HS-27A (cell line): ENCODE measurements at places on chromosomes 12 and 14.
A peak's percentile ranks its signal among the peaks of the same experiment; 100 is the strongest.

- DNase-seq = no peak
Observed at GRCh38 chr12:8603286-8603685, 9.4 kb downstream of the AICDA start.

DNA sequence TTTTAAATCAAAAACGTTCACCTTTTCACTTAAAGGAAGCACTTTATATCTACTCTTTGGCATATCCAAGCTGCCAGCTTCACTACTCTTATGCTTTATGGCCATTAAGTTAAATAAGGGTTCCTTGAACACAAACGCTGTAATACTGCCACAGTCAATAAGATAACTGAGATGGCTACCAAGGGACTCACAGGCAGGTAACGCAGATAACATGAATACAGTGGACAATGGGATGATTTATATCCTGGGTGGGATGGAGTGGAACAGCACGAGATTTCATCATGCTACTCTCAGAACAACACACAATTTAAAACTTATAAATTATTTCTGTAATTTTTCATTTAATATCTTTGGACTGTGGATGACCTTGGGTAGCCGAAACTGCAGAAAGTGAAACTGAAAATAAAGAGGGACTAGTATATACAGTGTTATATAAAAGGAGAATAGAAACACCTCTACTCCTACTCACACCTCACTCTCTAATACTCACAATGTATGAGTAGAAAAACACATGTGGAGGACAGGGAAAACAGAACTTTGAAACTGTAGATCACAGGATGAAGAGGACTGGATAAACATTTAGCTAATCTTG is 367.3 kb downstream of the C12orf50 start:
- no peak for DNase-seq

- DNase-seq = no peak
Observed at GRCh38 chr14:89004166-89004565, 179.7 kb downstream of the TTC8 start.

DNA sequence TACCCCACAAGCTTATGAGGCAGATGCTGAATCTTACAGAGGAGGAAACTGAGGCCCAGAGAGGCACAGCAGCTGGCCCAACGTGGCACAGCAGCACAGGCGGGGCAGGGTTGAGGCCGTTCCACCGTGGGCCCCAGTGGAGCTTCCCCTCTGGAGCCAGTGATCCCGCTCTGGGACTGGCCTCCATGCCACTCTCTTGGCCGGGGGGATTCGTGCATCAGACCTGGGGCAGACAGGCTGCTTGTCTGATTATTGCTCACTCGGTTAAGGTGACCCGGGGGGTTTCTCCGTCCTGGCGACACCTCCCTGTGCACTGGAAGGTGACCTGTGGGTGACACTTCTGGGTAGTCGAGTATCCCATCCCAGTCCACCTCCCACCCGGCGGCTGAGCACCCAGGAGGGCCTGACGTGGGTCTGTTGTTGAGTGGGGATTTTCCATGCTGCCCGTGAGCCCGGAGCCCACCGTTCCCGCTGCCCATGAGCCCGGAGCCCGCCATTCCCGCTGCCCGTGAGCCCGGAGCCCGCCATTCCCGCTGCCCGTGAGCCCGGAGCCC is 27.8 kb downstream of the NOC4L start:
- DNase-seq = no peak

GRCh38 chr12:116537101-116537904 is 21.9 kb upstream of the MAP1LC3B2 start:
- DNase-seq = no peak

DNA sequence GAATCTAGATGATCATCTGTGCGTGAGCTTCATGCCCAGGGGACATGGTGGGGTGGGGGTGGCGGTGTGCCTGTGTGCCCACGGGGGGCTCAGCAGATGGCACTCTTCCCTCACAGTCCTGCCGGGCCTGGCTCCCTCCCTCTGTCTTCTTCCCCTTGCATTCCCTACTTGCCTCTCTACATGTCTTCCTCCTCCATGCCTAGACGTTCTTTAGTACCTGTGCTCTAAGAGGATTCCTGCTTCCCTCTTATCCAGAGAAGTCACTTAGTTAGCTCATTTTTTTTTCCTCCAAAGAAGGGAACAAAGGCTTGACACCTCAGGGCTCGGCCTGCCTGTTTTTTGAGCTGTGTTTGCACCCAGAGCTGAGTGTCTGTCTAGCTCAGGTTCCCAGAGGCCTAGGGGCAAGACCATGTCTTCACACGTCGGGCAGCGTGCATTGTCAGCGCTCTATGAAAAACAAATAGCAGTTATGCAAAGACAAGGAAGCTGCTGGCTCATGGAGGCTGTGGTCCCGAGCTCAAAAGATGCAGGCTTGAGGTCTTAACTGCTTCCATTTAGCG is 48.8 kb downstream of the NINJ2 start:
- DNase-seq = no peak

DNA sequence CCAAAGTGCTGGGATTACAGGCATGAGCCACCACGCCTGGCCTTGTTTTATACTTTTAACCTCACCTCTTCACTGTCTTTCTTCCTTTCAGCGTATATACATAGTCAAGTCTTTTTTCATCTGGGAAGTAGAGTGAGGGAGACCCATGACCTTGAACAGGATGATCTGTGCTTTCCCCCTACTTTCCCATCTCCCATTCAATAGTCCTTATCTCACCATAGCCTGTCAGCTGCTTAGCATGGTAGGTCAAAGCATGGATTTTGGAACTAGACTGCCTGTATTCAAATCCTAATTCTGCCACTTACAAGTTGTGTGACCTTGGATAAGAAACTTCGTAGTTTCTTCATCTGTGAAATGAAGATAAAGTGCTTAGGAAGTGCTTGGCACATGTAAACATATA is 96.4 kb upstream of the MON2 start:
- DNase-seq = no peak

DNA sequence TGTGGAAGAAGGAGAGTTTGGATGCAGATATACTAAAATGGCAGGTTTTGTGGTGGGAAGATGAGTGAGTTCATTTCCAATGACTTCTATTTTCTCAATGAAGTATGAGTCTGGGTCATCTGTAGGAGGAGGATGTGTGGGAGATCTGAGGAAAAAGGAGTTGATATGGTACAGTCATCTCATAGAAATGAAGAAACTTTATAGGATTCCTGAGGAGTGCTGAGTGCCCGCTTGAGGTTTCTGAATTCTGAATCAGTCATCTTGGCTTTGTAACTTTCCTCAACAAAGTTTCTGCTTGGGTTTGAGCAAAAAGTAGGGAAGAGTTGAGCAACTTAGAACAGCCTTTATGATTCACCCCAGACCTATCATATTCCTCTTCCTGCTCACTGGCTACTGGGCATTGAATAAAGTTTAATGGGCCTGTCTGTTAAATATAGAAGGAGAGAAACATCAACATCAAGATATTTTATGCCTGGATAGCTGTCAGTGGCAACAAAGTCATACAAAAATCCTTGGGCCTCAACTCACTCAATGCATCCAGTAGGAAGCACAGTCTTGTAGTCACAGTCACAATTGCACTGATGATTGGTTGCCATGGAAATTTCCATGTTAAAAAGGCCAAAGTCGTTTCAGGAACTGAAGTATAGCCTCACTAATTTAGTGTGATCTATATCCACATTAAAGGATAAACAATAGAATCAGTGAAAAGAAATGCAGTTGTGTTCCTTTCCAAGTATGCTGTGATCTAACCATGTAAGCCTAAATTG is 284.7 kb downstream of the DUSP6 start:
- peak; percentile 55 for DNase-seq

GRCh38 chr14:79608446-79608845 is 602.9 kb downstream of the DIO2 start:
- no peak for DNase-seq

DNA sequence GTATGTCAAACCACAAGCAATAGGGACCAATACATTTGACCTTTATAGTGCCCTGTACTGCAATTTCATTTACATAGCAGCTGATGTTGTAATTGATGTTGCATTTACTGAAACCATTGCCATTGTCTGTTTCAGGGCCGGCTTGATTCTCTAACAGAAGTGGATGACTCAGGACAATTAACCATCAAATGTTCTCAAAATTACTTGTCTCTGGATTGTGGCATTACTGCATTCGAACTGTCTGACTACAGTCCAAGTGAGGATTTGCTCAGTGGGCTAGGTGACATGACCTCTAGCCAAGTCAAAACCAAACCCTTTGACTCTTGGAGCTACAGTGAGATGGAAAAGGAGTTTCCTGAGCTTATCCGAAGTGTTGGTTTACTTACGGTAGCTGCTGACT is 216.0 kb downstream of the AKAP6 start:
- DNase-seq = no peak

DNA sequence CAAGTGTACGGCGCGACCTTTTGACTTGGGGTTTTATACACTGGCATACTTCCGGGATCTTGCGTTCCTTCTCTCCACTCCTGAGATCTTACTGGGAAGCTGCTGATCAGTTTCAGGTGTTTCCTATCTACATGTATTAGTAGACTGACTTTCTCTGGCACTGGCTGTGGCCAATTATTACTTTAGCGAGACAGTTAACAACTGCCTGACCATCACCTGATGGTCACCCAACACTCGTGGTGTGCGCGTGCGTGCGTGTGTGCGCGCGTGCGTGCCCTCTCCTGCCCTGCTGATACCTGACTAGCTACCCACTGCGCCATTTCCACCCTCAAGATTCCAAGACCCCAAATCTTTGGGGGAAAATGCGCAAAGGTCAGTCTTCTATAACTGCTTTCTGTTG is 249.9 kb downstream of the AEBP2 start:
- no peak for DNase-seq

DNA sequence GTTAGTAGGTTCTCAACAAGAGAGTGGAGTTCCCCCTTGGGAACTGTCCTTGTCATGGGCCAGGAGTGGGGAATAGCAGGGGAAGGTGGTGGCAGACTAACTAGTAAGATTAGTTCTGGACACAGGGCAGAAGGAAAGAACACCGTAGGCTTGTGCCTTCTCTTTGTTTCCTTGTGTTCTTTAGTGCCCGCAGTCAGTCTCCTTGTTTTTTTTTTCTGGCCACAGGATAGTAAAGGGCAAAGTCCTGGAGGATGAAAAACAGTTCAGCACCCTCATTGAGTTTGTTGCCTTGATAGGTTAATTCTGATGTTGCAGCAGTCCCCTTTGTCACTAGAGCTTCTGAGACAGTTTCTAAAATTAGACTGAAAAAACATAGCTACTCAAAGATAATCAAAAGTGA is 8.4 kb downstream of the PEX5 start:
- no peak for DNase-seq

DNA sequence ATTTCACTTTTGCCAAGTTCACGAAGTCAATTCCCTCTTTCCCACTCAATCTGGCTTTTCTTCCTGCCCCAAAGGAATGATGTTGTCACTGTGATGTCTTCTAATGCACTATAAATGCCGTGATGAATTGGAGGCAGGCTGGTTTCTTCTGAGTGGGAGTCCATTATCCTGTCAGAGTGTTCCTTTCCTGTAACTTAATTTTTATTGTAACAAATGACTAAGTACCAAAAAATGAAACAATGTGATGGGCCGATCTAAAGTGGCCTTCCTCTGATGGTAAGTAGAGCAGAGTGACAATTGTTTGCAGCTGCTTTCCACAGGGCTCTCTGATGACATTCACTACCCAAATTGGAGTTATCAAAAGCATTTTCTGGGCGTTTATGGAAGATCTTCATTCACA is 22.2 kb downstream of the TMEM30B start:
- no peak for DNase-seq

DNA sequence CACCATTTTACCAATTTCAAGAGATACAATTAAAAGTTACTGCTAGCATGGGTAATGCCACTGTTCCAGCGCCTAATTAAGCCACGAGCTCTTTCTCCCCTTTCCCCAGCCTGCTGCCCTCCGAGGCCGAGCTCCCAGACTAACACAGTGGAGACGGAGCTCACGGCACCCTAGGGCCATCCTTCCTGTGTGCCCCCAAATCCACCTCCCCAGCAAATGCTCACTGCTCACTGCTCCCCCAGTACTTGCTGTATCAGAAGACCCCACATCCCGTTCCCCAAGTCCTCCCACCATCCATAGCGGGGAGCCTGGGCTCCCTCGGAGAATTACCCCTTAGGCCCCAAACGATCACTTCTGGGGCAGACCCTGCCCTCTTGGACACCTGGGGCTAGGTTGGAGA is 42.7 kb downstream of the SLC6A12 start:
- no peak for DNase-seq

GRCh38 chr14:76765461-76765931 is 4.2 kb downstream of the VASH1 start:
- no peak for DNase-seq

- no peak for DNase-seq
Observed at GRCh38 chr14:97328743-97329142, 531.6 kb downstream of the VRK1 start.

DNA sequence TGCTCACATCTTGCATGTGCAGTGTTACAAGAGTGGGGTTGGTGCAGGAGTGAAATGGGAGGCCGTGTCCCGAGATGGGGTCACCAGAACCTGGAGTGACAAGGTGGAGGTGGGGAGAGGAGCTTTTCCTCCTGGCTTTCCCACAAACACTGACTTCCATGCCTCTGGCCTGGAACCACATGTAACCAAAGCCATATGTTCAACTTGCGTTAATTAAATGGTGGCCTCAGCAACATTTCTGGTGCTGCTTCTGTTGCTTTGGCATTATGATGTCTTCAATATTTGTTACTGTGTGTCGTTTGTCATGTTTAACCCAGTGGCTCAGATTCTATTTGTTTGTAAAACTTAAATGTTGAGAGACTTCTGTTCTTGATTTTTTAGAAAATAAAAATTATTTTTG is 110.2 kb downstream of the VCPKMT start:
- no peak for DNase-seq

- DNase-seq = no peak
Observed at GRCh38 chr14:100561005-100561404, 26.2 kb downstream of the BEGAIN start.

DNA sequence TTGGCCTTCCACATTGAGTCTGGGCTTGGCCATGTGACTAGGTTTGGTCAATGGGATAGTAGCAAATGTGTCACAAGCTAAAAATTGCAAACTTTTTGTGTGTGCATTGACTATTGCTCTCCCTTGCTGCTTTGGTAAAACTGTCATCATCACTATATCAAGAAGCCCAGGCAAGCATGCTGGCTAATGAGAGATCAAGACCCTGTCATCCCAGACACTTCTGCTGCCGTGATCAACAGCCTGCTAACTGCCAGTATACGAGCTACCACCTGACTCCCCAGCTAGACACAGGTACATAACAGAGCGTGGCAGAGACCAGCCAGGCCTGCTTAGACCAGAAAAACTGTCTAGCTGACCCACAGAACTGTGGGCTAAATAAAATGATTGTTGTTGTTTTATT is 456.7 kb upstream of the DCN start:
- DNase-seq = no peak
